Occipital lobe (tissue), 3 donors: ENCODE measurements at places on chromosomes 5 and 9. TPM values are rescaled to one million over a fixed set of nuclear protein-coding genes. Genes with fewer than 3 reads are reported as not detected.

The SPINK4 gene
- total RNA-seq: not detected

DNA sequence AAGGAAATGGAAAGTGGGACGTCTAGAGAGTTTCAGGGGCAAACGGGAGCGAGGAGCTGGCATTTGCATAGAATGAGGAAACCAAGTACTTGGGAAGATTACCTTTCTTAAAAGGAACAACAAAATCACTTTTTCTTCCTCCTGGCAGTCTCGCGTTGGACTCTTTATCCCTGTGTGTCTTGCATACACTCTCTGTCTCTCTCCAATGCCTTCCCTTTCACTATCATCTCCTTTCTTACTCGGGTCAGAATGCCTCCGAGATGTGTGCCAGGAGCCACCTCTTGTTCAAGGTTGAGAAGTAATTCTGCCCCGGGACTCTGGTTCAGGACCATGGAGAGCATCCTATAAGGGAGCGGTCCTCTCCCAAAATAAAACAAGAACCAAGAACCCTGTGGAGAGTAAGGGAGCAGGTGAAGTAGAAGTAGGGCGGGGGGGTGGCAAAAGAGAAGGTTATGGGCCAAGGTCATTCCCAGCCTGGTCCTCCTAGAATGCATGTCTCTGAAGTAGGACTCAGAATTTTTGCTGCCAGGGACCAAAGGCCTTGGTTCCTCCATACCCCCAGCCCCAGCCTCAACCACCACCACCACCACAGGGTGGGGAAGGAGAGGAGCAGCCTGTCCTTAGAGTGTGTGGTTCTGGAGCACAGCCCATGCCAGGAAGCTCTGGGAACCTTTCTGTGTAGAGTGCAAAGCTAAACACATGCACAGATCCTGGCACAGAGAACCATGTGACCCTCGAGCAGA lies 72.1 kb upstream of the ARAP3 start:
- no peak for DNase-seq

GRCh38 chr9:122336866-122337555 lies 33.8 kb upstream of the PTGS1 start:
- DNase-seq: no peak

DNA sequence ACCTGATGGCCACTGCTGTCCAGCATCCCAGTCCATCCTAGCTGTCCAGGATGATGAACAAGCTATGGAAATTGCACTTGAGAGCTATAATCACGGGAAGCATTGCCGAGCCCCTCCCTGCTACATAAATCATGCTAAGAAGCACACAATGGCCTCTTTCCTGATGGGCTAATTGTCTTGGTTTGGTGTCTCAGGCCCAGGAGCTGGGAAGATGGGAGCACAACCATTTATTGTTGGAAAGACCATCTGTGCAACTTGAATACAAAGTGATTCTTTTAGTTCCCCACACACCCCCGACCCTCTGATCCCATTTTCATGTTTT lies 80.4 kb downstream of the RGS3 start:
- DNase-seq: no peak

- DNase-seq: no peak
These were observed 147.8 kb downstream of the ARRDC3 start for GRCh38 chr5:91235271-91235694.

- no peak for DNase-seq
These were observed 9.0 kb upstream of the PRR7 start for GRCh38 chr5:177437623-177438022.

DNA sequence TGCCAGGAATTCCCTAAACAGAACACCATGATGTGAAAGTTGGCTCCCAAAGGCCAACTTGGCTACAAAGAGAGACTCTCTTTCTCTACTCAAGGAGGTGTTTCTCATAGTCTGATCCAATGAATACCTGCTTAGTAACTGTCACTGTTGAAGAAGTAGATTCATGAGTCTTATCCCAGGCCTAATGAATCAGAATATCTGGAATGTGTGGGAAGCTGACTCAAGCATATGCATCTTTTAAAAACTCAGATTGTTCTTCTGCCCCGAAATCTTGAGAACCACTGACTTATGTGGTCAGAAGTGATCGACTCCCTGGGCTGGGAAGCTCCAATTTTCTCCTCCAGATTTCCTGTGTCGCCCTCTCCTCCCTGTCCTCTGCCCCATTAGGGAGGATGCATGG lies 345.6 kb downstream of the PLK2 start:
- no peak for DNase-seq
